ENCODE measurements at places on chromosomes 6 and 20. TPM values are rescaled to one million over a fixed set of nuclear protein-coding genes. Genes with fewer than 3 reads are reported as not detected.
A peak's percentile ranks its signal among the peaks of the same experiment; 100 is the strongest.

- DNase-seq = no peak
These were observed 456.0 kb upstream of the PTCHD4 start for GRCh38 chr6:48567016-48567415.

- DNase-seq = no peak
These were observed 106.7 kb upstream of the CENPW start for GRCh38 chr6:126233192-126233591.

- no peak for DNase-seq
These were observed 59.7 kb upstream of the TMEM181 start for GRCh38 chr6:158500016-158500735.

SNAP91 gene
- 1.8 TPM for polyA plus RNA-seq

DNA sequence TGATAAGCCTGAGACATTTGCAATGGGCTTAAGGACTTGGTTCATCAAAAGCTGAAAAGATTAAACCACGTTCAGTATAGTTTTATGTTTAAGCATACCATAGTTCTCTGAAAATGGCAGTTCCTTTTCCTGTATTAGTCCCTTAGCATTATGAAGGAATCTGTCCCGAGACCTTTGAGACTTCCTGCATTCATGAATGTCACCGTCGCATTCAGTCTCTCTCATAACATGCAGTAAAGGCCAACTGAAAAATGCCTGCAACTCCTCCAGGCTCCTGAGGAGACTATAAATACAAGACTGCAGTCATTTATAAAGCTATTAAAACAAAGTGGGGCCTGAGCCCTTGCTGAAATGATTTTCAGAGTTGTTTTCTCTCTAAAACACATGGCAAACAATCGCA is 129.1 kb downstream of the SYCP2 start:
- DNase-seq = no peak

DNA sequence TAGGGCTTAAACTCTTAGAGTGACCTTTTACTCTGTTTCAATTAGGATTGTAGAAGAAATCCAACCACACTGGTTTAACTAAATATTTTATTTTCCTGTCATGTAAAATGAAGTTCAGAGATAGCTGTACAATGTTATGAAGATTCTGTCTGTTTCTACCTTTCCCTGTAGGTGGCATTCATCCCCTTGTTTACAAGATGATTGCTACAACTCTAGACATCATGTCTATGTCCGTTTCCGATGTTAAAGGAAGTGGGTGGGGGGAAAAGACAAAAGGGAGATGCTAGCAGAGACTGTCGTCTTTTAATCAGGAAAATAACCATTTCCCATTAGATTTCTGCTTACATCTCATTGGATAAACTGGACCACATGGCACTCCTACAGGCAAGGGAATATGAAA is 30.9 kb upstream of the RIMS1 start:
- DNase-seq = no peak

- DNase-seq = no peak
These were observed 4.5 kb downstream of the GID8 start for GRCh38 chr20:62942456-62942855.

DNA sequence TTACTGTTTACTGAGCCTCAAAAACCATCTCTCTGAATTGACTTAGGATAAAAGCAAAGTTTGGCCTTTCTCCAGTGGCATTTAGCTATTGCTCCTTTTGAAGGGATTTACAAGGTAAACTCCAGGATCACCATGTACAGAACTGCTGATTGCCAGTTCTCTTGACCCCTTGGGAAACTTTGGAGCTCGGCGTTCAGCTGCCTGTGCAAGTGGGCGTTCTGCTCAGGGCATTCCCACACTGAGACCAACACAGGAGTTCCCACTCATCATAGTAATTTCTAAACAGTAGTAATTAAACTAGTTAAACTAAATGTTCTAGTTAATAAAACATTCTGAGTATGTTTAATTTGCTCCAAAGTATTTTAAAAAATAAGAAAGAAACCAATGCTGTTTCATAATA is 14.9 kb downstream of the KCNQ5 start:
- DNase-seq = no peak

DNA sequence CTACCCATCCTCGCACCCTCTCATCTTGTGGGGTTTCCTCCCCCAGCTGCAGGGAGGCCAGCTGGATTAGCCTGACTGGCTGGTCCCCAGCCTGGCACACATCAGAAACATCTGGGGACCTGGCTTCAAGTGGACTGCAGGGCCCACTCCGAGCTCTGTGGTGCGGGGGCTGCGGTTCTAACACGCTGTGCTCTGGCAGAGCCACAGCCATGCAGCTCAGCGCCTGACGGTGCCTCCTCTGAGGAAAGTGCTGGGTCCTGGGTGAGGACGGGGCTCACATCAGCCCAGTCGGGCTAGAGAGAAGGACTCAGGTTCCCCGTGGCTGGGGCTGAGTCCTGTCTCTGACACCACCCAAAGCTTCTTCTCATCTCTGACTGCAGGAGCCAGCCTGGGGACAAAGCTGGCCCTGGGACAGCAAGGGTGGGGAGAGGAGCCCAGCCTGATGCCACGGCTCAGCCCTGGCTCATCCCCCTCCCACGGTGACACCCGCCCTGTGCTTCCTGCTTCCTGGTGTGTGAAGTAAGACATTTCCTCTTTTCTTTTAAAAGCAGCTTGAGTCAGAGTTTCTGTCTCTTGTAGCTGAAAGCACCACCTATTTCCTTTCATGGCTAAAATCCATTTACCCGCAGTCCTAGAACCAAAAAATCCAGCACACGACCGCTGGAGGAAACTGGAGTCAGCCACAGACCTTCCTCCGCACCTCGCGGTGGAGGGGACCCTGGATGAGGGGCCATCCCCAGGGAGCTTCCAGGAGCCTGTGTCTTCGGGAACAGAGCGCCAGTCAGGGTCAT is 127.4 kb upstream of the AFDN start:
- DNase-seq = peak; percentile 45

RGS19 gene
- polyA plus RNA-seq = 5.0 TPM

DACT2 gene
- polyA plus RNA-seq = 1.1 TPM

GRCh38 chr6:11847515-11848345 is 69.1 kb upstream of the ADTRP start:
- DNase-seq = no peak

RAMACL gene
- not detected for polyA plus RNA-seq

Measured in muscle of arm (tissue), 14 donors.